ENCODE measurements at places on chromosomes 2 and 18.
A peak's percentile ranks its signal among the peaks of the same experiment; 100 is the strongest.

DNA sequence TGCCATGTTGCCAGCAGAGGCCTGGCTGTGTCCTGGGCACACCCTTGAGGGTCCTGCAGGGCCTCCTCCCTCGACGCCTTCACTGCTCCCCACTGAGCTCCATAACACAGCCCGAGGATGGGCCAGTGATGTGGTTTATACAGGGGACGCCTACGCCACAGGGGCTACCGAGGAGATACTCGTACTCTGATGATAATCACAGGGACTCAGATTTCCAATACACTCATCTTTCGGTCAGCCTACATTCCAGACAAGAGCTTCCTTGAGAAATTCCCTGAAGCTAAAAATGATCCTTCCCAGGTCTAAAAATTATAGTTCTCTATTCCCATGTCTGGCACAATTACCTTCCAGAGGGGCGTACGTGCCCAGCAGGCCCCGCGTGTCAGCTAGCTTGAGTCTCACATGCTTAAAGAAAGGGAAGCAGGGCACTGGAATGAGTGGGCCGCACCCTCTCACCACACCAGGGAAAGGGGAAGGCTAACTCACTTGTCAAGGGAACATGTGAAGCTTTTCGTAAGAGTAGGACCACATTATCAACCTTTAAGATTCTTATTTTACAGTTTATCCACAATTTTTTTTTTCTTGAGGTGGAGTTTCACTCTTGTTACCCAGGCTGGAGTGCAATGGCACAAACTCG is 159.5 kb upstream of the NDUFV2 start:
- no peak for DNase-seq

- no peak for DNase-seq
Measured at GRCh38 chr18:62846313-62846712, 131.0 kb downstream of the PHLPP1 start.

GRCh38 chr2:191878548-191879279 is 31.8 kb upstream of the CAVIN2 start:
- DNase-seq = peak; percentile 84

- no peak for DNase-seq
Measured at GRCh38 chr18:9681217-9681616, 26.9 kb upstream of the RAB31 start.

DNA sequence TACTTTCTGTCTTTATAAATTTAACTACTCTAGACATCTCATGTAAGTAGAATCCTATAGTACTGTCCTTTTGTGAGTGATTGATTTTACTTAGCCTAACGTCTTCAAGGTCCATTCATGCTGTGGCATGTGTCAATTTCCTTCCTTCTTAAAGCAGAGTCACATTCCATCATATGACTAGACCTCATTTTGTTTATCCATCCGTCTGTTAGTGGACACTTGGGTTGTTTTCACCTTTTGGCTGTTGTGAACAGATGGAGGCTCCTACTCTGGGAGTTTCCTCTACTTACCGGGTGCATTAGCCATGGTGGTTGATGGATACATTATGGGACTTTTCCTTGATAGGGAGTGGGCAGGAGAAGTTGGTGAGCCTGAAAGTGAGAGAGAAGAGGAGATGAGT is 6.4 kb upstream of the PDIA6 start:
- no peak for DNase-seq

GRCh38 chr2:205965707-205966106 is 120.3 kb downstream of the INO80D start:
- DNase-seq = no peak

GRCh38 chr2:4427083-4427482 is 723.7 kb downstream of the DCDC2C start:
- DNase-seq = no peak

- DNase-seq = no peak
Measured at GRCh38 chr2:182351427-182351826, 75.4 kb downstream of the PDE1A start.

DNA sequence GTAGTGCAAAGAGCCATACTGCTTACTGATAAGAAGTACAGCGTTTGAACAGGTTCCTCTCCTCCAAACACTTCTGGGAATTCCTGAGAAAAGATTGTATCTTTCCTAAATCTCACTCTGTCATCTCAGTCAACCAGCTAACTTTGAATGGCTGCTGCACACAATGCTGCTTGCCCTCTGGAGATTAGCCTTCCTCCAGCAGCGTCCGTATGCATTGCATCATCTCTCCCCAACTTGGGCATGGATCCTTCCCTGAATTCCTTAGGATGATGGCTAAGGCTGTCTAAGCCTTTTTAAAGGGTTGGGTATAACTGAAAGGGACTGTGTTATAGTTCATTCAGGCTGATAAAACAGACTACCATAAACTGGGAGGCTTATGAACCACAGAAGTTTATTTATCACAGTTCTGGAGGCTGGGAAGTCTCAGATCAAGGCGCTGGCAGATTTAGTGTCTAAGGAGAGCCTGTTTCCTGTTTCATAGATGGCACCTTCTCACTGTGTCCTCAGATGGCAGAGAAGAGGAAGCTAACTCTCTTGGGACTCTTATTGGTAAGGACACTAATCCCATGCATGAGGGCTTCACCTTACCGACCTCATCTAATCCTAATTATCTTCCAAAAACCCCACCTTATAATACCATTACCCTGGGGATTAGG is 105.3 kb downstream of the PAX3 start:
- DNase-seq = no peak

- no peak for DNase-seq
Measured at GRCh38 chr2:85179541-85179940, 46.3 kb downstream of the TCF7L1 start.

DNA sequence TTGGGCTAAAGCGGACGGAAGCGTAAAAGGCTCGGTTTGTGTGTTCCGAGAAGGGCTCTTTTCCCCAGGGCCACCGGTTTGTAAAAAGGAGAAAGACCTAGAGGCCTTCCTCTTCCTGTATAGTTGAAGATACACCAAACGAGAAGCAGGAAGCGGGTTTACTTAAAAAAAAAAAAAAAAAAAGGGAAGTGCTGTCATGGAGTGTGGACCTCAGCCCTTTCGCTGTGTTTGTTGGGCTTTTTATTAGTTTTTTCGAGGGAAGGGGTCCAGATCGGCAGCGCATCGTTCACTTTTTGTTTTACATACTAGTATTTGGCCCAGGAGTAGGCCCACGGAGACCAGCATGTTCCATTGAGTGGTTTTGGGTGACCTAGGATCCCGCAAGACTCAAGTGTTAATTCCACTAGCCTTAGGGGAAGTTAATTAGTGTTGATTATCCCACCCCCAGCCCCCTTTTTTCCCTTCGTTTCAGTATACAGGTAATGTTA is 676 bp downstream of the ACTR2 start:
- DNase-seq = no peak

- no peak for DNase-seq
Measured at GRCh38 chr2:8310557-8311455, 371.1 kb upstream of the ID2 start.

DNA sequence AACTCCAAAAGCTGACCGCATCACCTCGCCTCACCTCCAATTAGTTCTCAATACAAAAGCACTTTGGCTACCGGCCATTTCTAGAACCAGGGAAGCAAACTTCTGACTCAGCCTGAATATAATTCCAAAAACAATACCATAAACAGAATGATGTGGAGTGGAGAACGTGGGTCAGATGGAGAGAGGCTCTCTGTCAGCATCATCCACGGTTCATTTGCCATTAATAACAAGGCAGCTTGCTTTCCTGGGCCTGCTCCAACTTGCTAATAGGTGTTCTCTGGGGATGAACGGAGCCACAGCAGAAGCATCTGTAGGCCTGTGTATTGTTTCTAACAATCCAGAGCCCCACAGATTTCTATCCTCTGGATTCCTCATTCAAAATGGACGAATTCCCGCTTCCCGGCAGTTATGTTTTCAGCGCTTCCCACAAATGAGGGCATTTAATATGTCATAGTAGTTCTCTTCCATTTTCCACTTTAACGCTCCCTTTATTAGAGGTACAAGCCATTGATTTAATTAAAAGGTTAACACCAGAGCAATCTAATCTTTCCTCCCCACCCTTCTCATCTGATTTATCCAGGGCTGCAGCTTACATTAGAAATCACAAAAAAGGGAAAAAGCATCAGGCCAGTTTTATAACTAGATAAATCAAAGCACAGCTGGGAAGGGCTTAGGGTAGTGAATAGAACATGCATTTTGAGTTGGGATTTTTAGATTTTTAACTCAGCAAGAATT is 23.2 kb upstream of the CNTNAP5 start:
- DNase-seq = no peak

- peak; percentile 10 for DNase-seq
Measured at GRCh38 chr2:66602341-66602740, 167.4 kb downstream of the MEIS1 start.

DNA sequence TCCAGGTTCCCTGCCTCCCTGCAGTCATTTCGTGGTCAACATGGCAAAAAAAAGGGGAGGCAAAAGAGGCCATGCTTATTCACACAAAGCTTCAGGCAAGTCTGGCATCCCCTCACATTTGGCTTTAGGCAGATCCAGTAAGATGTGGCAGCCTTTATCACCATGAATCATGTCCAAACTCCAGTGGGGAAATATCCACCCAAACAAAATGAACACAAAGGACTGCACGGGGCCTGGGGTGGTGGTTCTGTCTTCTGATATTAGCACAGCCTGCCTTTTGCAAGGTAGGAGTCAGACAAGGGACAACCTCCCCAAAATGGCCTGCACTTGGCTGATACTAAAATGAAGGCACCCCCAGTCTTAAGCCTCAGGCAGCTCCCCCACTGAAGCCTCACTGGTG is 129.9 kb downstream of the ZBTB7C start:
- DNase-seq = no peak

GRCh38 chr2:211417544-211417943 is 861.1 kb downstream of the CPS1 start:
- no peak for DNase-seq

- peak; percentile 32 for DNase-seq
Measured at GRCh38 chr2:37357069-37357468, 12.6 kb downstream of the QPCT start.

All from AG09309 (cell line).